ENCODE measurements at places on chromosomes 7 and 10.

GRCh38 chr7:31083210-31083786 lies 31.2 kb downstream of the ADCYAP1R1 start:
- DNase-seq = no peak

DNA sequence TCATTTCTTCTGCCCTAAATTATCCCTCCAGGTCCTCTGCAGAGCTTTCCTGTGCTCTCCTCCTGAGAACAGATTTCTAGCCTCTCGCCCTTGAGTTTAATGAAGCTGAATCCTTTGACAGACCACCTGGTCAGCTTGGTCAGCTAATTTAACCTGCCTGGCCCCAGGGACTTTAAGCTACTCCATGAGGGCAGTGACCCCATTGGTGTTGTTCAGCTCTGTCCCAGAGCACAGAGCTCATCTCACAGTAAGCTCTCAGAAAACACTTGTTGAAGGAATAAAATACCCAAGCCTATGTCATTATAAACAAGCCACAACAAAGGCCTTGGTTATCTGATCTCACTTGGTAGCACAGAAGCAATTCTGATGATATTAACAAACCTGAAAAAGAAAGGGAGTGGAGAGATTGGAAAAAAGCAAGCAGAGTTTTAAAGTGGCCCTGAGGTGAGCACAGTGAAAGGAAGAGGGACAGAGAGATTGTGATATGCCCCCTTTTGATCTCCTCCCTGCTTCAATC lies 24.4 kb downstream of the SLC26A4 start:
- DNase-seq = no peak

GRCh38 chr7:46654546-46655443 lies 733.7 kb upstream of the IGFBP3 start:
- no peak for DNase-seq

- no peak for DNase-seq
Observed at GRCh38 chr10:529468-530230, 159.8 kb downstream of the DIP2C start.

DNA sequence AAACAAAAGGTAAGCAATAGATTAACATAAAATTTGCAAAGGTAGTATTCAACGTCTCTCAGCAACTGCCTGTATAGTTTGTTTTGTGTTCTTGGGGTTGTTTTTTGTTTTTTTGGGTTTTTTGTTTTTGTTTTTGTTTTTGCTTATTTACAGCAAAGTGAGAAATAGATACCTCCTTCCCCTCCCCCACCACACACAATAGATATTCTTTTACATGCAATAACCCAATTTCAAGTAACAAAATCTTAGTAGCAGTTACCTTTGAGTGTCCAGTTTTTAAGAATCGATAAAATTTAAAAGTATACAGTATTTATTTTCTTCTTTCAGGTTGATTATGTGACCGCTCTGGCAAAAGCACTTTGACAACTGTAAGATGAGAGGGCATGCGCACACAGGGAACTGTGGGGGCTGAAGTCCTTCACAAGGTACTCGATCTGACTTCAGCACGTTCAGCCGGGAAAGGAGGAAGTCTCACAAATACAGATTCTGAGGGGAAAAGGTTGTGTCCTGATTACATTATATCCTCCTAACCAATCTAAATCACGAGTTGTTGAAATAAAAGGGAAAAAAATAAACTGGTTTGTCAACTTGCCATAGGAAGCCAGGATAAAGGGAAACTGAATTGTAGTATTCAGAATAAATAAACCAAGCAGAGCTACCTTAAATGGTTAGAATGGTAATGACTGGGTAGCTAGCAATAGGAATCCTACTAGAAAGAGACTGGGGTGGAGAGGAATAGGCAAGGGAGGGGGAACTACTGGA lies 47.8 kb downstream of the CPEB3 start:
- peak; percentile 11 for DNase-seq

DNA sequence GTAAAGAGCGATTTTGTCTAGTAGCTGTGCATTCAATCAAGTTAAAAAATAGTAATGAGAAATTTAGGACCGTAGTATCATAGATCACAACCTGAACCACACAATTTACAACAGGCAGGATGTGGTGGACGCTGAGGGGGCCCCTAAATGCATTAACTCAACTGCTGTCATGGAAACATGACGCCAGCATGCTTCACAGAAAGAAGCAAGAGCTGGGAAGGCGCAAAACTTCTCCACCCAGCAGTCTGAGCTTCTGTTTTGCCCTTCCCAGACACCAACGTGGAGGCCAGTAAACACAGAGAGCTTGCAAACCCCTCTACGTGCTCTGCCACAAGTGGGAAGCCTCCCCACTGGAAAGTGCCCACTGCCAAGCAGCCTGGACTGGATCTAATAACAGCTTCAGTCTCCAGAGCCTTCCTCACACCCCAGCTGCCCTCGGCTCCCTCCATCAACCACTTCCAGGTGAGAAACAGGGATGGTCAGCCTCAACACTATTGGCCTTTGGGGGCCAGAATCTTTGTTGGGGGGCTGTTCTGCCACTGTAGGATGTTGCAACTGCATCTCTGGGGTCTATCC lies 151.8 kb downstream of the SFMBT2 start:
- no peak for DNase-seq

DNA sequence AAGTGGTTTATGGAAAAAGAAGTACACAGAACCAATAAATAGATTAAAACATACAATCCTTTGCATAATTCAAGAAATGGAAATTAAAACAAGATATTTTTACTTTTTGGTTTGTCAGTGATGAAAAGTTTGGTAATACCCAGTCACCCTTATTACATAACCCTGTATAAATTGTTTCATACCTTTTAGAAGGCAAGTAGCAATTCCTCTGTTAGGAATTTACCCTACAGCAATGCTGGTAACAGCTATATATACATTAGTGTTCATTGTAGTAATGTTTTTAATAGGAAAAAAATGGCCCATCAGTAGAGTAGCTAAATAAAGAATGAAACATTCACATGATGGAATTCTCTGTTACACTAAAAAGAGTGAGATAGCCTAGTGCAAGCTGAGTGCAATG lies 42.7 kb downstream of the PTPN12 start:
- DNase-seq = no peak

- DNase-seq = no peak
Observed at GRCh38 chr10:124142960-124143359, 49.6 kb upstream of the CHST15 start.

DNA sequence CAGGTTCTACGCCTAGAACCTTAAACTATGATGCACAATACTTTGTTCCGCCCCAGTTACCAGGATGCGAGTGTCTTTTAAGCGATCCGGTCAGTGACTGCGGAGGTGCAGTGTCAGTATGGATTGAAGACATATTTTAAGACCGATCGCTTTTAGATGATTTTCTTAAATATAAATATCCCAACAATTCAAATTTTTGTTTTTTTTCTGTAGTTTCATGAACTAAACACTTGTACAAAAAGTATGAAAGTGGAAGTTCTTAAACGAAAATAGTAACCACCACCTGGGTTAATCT lies 835 bp downstream of the COMMD3 start:
- no peak for DNase-seq

GRCh38 chr7:123747620-123748141 lies 1.1 kb downstream of the WASL start:
- DNase-seq = no peak

- no peak for DNase-seq
Observed at GRCh38 chr10:96401036-96401435, 42.2 kb upstream of the OPALIN start.

GRCh38 chr10:25261558-25261957 lies 86.8 kb downstream of the GPR158 start:
- no peak for DNase-seq

DNA sequence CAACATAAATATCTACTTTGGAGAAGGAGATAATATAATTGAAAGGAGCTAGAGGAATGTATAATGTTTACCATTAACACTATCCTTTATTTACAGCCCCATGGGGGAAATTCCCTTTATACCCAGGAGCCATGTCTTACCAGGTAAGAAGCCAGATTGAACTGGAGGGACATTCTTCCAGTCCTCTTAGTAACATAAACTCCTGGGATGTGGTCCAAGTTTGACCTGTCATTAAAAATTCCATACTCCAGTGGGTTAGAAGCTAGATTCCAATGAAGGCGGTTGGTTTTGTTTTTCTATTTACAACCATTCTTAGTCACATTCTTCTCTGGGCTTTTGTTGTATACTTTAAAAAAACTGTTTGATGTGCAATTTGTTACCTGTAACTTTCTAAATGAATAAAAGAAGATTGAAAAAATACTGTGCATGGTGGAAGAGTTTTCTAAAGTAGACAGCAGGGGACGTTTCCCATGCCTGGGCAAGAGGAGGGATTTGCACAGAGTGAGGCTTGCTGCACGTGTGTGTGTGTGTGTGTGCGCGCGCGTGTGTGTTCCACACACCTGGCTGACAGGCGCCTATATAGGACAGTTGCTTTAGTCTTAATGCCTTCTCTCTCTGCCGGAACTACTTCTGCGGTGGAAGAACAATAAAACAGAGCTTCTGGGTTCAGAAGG lies 2.0 kb downstream of the PLCE1 start:
- no peak for DNase-seq

- no peak for DNase-seq
Observed at GRCh38 chr7:80307227-80307856, 172.7 kb downstream of the GNAI1 start.

GRCh38 chr7:112081778-112082177 lies 124.4 kb downstream of the DOCK4 start:
- DNase-seq = no peak

DNA sequence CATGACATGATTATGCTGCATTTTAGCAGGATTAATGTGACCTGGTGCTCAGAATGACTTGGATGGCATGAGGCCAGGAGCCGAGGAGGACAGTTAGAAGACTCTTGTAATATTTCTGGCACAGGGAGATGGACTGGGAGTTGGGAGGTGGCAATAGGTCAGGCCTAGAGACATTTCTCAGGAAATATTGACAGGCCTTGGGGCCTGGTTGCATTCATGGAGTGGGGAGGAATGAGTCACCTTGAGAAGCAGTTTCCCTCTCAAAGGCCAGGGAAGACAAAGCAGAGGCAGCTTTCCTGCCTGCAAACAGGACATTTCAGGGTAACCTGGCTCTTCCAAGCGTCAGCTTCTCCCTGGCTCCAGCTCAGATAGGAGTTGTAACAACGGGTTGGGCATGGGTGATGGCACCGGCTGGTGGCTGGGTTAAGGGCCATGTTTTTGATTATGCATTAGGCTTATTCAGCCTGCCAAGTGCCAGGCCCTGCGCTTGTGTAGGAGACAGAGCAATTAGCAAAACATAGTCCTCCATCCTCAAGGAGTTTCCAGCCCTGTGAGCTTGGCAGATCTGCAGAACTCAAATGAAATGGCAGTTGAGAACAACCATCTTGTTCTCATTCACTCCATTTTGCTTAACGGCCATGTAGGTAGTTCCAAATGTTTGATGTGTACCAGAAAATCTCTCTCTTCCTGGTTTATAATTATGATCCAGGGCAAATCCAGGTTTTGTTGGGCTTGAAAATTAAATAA lies 38.2 kb downstream of the HK1 start:
- no peak for DNase-seq

DNA sequence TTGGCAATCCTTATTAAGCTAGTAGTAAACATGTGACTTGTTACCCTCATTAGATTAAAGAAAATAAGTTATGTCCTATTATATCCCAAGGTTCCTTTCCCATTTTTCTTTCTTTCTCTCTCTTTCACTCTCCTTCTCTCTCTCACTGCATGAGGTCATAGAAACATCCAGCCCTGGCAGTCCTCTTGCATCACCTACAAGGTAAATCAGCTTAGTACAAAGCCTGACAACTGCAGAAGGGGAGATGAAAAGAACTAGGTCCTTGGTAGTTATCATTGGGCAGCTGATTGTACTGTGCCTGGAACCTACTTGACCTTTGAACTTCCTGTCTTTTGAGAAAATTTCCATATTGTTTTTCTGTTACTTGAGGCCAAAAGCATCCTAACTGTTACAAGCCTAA lies 307.9 kb upstream of the SP8 start:
- no peak for DNase-seq

GRCh38 chr7:124758327-124758726 lies 7.3 kb downstream of the GPR37 start:
- no peak for DNase-seq

GRCh38 chr7:129285111-129285510 lies 60.3 kb downstream of the AHCYL2 start:
- no peak for DNase-seq

GRCh38 chr7:68629-69028 lies 123.7 kb upstream of the FAM20C start:
- DNase-seq = no peak

- no peak for DNase-seq
Observed at GRCh38 chr10:31602541-31603234, 283.7 kb downstream of the ZEB1 start.

GRCh38 chr7:98202367-98203195 lies 8.7 kb upstream of the BHLHA15 start:
- no peak for DNase-seq

- DNase-seq = no peak
Observed at GRCh38 chr10:815338-816090, 116.0 kb downstream of the LARP4B start.

- DNase-seq = no peak
Observed at GRCh38 chr10:78443900-78444571, 410.4 kb downstream of the RPS24 start.

- DNase-seq = no peak
Observed at GRCh38 chr7:127690337-127690736, 38.3 kb downstream of the SND1 start.

- no peak for DNase-seq
Observed at GRCh38 chr10:24463611-24464426, 254.9 kb downstream of the KIAA1217 start.

GRCh38 chr10:120181154-120181553 lies 275.9 kb upstream of the PLPP4 start:
- DNase-seq = no peak

- DNase-seq = no peak
Observed at GRCh38 chr10:123890756-123891143, 857 bp downstream of the CPXM2 start.

DNA sequence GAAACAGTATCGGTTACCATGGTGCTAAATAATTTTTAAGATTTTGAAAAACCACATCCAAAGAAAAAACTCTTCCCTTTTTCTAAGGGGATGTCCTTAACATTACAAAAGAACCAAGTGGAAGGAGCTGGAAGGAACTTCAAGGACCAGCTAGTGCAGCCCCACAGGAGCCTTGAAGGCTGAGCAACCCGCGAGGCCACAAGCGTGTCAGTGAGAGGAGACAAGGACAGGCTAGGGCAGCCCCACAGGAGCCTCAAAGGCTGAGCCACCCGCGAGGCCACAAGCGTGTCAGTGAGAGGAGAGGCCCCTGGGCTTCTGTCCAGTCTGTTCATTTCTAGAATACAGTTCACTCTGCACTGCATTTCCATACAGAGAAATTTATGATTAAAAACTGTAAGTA lies 80.1 kb upstream of the ATP6V0A4 start:
- DNase-seq = no peak

- DNase-seq = no peak
Observed at GRCh38 chr10:101308051-101308450, 45.9 kb upstream of the BTRC start.

- DNase-seq = no peak
Observed at GRCh38 chr10:71964098-71964742, at the start of gene CHST3. TSS of gene CHST3 (plus strand) at chr10:71964395. CDS start at chr10:72005843, 41,448 bp downstream.

Measured in activated naive CD4-positive, alpha-beta T cell (primary cell).